ENCODE measurements at places on chromosomes 13 and 19.
A peak's percentile ranks its signal among the peaks of the same experiment; 100 is the strongest.

DNA sequence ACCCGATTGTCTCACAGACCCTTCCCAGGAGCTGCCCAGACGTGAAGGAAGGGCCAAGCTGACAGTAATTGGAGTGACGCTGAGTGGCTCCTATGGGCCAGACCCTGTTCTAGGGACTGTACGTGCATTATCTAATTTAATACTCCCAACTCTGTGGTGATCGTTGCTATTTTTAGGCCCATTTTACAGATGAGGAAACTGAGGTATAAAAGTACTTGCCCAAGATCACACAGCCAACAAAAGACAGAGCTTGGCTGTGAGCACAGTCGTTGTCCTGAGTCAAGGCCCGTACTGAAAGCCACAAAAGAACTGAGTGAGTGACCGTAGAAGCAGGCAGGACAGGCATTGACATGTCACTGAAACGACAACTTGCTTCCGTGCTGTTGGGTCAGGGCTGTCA, 74.7 kb downstream of the ERICH6B start:
- no peak for DNase-seq

- no peak for DNase-seq
Observed at GRCh38 chr19:30330266-30330665, 41.9 kb upstream of the ZNF536 start.

DNA sequence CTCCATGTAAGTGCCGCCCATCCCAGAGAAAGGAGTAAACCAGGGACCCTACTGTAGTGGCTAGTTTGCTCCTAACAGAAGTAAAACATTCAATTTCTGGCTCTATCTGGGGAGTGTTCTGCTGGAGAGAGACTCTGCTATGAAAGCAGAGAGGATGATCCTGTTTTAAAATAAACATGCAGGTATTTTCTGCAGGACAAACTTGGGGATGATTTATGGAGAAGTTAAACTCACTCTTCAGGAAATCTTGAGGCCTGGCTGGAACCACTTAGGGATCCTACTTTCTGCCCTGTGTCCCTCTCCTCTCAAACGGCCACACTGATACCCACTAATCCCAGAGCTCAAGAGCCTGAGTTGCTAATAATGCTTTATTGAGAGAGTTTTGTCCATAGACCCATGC, 281.1 kb downstream of the DNAJC15 start:
- no peak for DNase-seq

GRCh38 chr13:29934531-29935308, 84.3 kb upstream of the UBL3 start:
- DNase-seq, result no peak

DNA sequence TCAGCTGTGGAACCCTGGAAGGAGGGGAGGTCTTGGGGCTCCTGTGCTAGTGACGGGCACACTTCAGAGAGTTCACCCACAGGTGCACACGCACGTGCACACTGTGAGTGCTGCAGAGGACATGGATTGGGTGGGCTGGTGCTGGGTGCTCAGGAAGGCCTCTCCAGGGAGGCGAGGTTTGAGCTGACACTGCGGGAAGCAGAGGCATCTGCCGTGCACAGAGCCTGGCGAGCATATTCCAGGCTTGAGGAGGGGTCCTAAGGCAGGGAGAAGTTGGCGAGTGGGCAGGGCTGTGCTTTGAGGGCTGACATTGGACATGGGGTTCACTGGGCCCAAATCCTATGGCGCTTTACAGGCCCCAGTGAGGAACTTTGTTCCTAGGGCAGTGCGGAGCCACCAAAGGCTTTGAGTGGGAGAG, 25.6 kb downstream of the CCDC8 start:
- DNase-seq, result no peak

GRCh38 chr13:110503037-110503901, 58.3 kb downstream of the RAB20 start:
- no peak for DNase-seq

DNA sequence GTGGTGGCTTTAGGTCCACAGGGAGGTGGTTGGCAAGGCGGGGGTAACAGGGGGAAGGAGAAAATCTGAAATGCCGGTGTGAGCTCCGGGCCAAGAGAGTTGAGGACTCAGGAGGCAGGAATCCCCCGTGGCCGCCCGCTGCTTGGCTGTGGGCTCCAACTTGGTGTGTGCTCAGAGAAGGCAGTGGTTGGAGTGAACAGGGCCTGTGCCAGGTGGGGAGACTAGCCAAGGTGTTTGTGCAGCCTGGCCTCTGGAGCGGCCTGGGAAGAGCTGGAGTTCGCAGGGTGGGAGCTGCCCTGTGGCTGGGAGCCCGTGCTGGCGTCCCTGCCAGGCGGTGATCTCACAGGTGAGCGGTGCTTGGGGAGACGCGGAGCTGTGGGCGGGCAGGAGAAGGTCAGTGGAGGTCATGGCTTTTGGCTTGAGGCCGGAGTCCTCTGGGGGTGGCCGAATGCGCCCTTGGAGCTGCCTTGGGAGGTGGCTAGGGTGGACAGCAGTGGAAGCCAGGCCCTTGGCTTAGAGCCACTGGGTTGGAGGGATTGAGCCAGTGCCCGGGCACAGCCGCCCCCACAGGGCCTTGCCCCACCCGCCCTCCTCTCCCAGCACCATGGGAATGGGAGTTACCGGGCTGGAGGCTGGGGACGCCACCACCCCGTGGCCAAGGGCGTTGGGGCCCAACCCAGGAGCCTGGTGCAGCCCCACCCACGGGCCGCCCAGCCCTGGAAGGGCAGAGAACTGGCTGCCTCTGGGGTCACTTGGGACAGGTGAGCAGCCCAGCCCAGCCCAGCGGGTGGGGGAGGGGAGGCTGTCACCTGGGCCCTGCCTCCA, 7.1 kb upstream of the CIRBP start:
- DNase-seq, result peak; percentile 66

GRCh38 chr13:75485286-75486062, 3.5 kb upstream of the TBC1D4 start:
- DNase-seq, result no peak

DNA sequence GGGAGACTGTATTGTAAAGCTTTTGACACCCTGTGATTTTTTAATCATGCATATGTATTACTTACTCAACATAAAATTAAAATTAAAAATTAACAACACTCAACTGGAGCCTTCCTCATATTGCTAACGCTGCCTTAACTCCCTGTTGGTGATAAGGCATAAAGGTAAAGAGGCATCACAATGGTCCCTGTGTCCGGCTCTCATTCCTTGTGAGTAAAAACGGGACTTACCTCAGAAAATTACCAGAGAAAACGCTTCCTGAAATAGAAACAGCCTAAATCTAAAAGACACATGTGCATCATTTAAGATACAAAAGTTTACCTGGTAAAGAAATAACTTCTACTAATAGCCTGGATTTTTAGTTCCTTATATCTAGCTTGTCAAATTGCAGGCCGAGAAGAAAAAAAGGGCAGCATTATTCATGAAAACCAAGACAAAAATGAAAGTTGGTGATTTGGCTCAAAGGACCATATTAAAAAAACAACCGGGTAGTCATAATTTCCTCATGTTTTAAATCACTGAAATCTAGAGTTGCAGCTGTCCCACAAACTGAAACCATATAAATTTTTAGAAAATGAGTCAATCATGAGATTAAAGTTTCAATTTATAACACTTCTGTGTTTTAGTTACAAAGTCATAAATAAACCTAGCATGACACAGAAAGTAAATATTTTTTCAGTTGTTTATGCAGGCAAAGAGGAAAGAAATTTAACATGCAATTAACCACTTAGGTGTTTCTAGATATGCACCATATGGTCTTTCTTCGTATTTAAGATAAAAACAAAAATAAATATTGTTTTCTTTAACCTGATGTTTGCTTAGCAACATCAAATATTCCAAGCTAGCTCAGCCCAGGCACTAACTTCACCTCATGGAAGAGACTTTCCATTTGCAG, 94.7 kb downstream of the MIPEP start:
- no peak for DNase-seq

- DNase-seq, result no peak
Observed at GRCh38 chr19:17931532-17932191, 1.2 kb upstream of the CCDC124 start.

DNA sequence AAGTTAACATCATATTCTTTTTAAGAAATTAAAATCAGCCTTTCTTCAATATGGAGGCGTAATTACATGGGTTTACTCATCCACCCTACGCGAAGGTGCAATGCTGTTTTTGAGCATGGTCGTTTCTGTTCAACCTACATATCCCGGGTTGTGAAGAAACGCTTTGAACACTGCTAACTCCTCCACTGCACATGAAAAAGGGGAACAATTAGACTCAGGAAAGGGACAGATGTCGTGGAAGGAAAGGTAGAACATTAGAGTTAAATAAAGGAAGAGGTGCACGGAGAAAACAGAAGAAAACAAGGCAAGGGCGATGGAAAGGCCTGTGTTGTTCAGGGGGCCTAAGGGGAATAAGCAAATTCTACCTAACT, 4.1 kb downstream of the ZIC5 start:
- no peak for DNase-seq

- peak; percentile 43 for DNase-seq
Observed at GRCh38 chr19:38425810-38426466, at the start of gene RASGRP4. Gene RASGRP4, minus strand, starts transcription at chr19:38426219. Its CDS starts 128 bp downstream, at chr19:38426091.

GRCh38 chr13:39910833-39911232, 255.4 kb downstream of the COG6 start:
- DNase-seq, result no peak

GRCh38 chr19:35293808-35294207, 1.8 kb downstream of the MAG start:
- no peak for DNase-seq

DNA sequence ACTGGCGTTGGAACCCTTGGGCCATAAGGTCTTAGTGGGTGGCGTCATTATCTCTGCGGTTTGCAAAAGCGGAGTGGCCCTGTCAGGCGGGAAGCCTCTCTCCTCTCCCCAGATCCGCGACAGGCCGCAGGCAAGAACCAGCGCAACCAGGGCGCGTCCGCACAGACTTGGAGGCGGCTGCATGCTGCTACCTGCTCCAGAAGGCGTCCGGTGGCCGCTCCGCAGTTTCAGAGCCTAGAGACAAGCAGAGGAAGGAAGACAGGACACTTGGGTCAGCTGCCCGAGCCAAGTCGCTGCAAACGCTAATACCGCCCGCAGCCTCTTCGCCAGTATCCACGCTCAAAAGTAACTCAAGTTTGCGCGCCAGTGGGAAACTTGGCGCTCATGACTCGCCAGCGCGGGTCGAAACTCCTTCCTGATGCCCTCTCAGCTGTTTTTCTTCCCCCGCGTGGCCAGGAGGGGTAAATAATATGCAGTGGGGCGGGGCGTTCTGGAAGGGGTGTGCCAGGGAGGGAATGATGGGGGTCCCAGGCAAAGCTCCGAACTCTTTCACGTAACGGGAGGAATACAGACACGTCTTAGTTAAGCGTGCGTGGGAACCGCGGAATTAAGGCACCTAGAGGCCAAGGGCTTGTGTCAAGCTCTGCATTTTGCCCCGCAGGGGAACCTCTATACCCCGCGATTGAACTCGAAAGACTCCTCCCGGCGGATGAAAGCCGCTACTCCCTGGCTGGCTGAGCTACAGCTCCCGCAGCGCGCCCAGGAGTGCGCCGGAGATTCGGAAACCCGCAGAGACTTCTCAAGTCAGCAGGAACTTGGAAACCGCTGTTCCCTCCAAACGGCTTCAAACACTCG, at the start of gene EDNRB:
Gene EDNRB, minus strand, starts transcription at position 441 of the 855 bp plus-strand sequence. Its CDS starts 258 bp downstream, at position 183.
- no peak for DNase-seq

GRCh38 chr13:26465514-26465913, 92.0 kb upstream of the WASF3 start:
- DNase-seq, result no peak

GRCh38 chr13:109884462-109884861, 98.1 kb upstream of the IRS2 start:
- no peak for DNase-seq

DNA sequence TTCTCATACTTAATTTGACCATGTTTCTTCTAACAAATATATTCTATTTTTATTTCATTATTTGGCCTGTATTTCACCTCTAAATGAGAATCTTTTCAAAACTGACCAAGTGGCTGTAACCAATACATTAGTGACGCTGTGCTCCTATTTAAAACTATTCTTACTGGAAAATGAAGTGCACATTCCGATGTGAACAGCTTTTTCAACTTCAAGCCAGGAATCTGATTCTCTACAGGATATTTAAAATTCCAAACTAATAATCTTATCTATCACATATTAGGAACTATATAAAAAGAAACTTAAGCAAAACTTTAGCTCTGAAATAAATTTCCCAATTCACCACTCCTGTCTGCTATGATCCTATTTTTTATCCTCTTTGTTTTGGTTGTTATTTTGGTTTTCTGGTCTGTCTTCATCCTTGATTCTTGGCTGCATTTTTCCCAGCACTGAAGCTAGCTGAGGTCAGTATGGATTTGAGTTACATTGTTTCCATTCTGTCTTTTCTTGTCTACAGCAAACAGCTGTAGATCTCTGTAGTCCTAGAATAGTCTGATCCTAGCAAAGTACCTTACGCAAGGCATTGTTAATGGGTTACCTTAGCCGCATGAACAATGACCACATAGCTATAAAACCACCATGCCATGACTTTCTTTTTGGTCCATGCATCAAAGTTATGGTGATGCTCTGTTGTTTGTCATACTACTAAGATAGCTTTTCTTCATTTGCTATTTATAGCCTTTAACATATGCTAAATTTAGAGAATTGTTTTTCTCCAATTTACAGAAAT, 748.6 kb upstream of the SPRY2 start:
- no peak for DNase-seq

- DNase-seq, result no peak
Observed at GRCh38 chr19:49651029-49651819, 9.2 kb downstream of the SCAF1 start.

- no peak for DNase-seq
Observed at GRCh38 chr13:94677799-94678198, 34.5 kb downstream of the SOX21 start.

DNA sequence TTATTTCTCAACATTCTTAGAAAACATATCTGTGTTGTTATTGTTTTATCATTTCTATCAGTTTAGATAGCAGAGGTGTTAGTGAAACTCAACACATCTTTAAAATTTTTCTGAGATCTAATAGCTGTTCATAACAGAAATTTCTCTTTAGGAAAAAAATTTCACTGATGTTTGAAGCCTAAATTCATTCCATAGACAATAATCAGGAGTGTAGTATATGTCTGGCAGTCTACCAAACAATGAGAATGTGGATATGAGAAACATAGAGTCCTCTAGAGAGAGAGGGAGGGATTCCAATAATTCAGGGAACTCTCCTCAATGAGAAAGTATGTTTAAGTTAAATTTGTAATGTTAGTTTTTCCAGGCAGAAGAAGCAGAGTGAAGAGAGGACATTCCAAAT, 118.2 kb upstream of the EDNRB start:
- no peak for DNase-seq

- DNase-seq, result no peak
Observed at GRCh38 chr19:22619932-22620331, 14.2 kb upstream of the ZNF492 start.

DNA sequence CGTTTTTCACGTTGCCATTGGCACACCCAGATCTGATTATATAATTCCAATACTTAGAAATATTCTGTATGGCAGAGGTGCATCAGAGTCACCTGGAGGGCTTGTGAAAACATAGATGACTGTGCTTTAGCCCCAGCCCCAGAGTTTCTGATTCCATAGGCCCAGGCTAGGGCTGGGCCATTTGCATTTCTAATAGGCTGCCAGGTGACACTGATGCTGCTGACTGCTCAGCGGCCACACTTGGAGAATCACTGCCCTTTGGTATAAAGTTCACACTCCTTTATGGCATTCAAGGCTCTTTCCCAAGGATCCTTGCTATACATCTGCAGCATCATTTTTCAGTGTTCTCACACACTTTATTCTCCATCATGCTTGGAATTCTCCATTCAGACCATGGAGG, 137.1 kb downstream of the AKAP11 start:
- DNase-seq, result no peak
